ENCODE measurements at places on chromosomes 6 and 20.

- no peak for DNase-seq
Measured at GRCh38 chr6:27312950-27313271, 838 bp upstream of the POM121L2 start.

GRCh38 chr6:112651239-112651638, 304.1 kb downstream of the RFPL4B start:
- no peak for DNase-seq

GRCh38 chr6:94645191-94645590, 932.1 kb upstream of the MANEA start:
- no peak for DNase-seq

DNA sequence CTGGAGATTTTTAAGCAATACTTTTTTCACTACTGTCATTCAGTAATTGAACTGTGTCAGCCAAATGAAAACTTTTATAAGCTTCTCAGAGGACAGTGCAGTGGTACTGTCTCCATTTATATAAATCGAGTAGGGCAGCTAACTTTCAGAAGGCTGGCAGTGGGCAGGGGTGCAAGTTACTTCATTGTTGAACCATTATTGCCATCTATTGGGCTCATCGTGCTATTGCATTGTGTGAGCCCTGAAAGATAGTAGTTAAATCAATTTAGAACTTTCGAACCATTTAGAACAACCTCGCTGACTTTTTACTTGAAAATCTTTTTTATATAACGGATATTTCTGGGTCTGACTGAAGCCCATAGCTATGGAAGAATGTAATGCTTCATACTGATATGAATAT, 347.8 kb upstream of the PLCB4 start:
- peak; percentile 73 for DNase-seq

- DNase-seq, result no peak
Measured at GRCh38 chr6:40340957-40341356, 246.2 kb downstream of the LRFN2 start.

DNA sequence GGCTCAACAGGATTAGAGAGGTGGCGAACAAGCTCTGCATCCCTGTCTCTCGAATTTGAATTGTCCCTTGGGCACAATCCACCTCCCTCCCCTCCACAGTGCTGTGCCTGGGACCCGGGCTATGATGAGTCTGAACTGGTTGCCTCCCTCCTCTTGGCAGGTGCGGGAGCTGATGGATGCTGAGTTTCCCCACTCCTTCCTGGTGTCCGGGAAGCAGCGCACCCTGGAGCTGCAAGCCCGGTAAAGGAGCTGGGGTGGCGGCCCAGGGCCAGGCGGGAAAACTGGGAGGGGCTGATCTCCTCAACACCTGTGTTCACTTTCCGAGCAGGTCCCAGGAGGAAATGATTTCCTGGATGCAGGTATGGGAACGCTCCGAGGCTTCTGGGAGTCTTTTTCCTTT, 14.9 kb downstream of the FGD2 start:
- peak; percentile 44 for DNase-seq

DNA sequence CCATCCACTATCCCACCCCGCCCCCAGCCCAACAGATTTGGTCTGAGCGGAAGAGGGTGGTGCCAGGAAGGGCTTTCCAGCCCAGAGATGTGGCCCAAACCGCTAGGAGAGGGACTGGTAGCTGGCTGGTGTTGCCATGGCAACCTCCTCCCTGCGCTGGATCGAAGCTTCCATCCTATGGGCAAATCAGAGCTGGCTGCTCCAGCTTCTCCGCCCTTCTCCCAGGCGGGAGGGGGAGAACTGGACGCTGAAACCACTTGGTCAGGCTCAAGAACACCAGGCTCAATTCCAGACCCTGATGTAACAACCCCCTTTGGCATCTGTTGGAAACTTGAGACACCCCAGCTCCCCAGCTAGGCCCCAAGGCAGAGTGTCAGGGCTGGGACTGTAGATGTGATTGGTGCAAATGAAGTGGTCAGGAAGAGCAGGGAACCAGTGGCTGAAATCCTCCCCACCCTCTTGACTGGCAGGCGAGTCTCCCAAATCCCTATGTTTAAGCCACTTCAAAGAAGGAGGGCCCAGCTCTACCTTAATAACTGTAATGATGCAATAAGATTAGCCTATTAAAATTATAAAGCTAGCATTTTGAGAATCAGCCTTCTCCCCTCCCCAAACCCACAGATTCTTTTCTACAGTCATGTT, 4.2 kb downstream of the RIMS4 start:
- DNase-seq, result peak; percentile 72

GRCh38 chr20:48483334-48484066, 344.3 kb downstream of the PREX1 start:
- DNase-seq, result no peak

DNA sequence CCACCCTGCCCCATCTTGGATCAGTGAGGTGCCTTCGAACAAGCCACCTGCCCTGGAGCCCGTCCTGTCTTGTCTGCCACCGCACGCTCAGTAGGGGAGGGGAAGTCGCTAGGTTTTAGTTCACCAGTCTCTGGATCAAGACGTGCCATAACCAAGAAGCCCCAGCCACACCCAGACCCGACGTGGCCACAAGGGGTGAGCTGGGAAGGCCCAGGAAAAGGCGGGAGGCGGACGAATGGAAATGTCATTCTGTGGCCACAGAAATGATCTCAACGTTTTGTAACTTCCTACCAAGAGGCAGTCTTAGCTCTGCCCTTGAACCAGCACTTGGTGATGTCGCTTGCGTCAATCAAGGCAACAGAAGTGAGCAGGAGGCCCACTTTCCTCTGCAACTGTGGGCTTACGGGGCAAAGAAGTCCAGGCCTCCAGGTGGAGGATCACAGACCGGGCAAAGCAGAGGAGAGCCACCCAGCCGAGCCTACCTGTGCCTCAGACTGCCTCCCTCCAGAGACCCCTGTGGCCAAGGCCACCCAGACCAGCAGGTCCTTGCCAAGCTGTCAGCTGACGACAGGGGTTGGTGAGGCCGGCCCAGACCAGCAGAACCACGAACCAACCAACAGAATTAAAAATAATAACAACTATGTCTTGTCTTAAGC, 14.5 kb downstream of the GMEB2 start:
- no peak for DNase-seq

DNA sequence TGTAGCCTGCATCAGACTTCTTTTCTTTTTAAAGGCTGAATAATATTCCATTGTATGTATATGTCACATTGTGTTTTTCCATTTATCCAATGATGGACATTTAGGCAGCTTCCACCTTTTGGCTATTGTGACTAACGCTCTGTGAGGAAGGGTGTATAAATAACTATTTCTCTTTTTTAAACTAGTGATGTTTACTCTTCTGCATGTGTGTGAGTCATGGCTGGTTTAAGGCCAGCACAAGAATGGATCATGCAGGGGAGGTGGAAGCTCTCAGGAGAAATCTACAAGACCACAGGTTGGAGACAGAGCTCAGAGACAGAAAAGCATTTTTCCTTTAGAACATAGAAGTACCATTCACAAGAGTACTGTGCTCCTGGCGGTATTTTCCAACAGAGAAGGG, 307.2 kb downstream of the SOX4 start:
- no peak for DNase-seq

- no peak for DNase-seq
Measured at GRCh38 chr6:10259671-10260070, 155.2 kb downstream of the TFAP2A start.

GRCh38 chr6:53673162-53673727, 7.7 kb upstream of the KLHL31 start:
- DNase-seq, result peak; percentile 24

GRCh38 chr20:61955668-61956395, 109.8 kb downstream of the TAF4 start:
- DNase-seq, result no peak

DNA sequence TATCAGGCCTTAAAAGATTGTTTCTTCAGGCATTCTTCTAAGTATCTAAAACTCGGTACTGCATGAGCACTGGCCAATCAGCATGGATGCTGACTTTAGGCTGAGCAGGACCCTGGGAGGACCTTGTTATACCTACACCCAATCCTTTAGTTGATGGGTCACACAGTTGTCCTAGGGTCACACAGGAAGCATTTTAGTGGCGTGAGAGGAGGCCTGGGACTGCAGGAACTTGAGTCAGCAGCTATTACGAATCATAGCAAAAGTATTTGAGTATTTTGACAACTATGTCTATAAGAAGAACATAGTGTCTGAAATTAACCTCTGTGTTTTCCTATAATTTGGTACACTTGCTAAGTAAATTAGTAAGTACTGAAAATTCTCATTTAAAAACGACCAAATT, 741.4 kb downstream of the HACE1 start:
- DNase-seq, result no peak

- no peak for DNase-seq
Measured at GRCh38 chr6:109821428-109821827, 130.3 kb downstream of the FIG4 start.

DNA sequence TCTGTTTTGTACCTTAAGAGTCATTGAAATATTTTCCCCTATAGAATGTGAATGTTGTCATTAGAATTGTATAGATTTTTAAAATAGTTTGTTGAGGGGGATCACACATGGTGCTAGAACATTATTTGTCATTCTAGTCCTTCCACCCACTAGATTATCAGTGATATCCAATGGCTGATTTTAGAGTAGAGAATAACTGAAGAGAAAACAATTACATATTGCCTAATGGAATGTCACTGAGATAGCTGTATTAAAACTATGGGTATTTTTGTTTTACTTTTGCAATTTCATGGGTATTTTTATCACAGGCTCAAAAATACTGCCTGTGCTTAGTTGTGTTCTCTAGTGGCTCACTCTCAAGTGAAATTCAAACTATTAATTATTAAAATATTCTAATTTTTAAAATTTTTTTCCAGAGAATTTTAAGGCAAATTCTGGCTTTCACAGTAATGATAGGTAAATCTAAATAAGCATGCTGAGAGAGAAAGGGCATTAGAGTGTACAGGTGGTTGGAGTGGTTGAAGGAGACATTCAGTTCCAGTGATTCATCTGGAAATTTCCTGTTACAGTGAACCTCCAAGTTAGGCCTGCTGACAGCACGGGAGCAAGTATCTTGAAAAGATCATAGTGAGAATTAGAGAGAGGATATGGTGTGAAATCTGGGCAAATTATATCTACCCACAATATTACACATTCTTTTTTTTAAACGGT, 399.6 kb downstream of the NKAIN2 start:
- peak; percentile 7 for DNase-seq

- peak; percentile 85 for DNase-seq
Measured at GRCh38 chr6:36851149-36851614, 11.9 kb upstream of the CPNE5 start.

- DNase-seq, result peak; percentile 58
Measured at GRCh38 chr20:37823296-37823980, 79.5 kb upstream of the VSTM2L start.

GRCh38 chr6:92559003-92559402, 860.4 kb downstream of the EPHA7 start:
- no peak for DNase-seq
